Femur (tissue), 1 donor: ENCODE measurements at places on chromosomes 16 and 17.
A peak's percentile ranks its signal among the peaks of the same experiment; 100 is the strongest.

GRCh38 chr17:34146440-34147043 lies 108.5 kb upstream of the CCL2 start:
- DNase-seq, result peak; percentile 25

DNA sequence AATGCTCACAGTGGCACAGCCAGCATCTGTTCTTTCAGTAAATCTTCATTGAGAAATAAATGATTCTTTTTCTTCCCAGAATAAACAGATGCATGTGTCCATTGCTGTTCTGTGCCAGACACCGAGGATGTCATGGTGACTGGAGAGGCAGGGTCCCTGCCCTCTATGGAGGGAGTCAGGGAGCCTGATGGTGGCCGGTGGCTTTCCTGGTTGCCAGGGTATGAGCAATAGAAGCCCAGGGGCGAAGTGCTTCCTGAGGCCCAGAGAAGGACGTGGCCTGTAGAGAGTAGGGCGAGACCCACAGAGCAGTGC lies 29.9 kb upstream of the NUDT16L1 start:
- no peak for DNase-seq

GRCh38 chr16:81220349-81220748 lies 18.1 kb upstream of the BCO1 start:
- DNase-seq, result no peak

GRCh38 chr16:55690841-55691240 lies 35.1 kb downstream of the SLC6A2 start:
- DNase-seq, result no peak

GRCh38 chr17:44827863-44828262 lies 2.2 kb downstream of the GJC1 start:
- DNase-seq, result no peak

- no peak for DNase-seq
These were observed 26.7 kb downstream of the METRNL start for GRCh38 chr17:83106056-83106588.

DNA sequence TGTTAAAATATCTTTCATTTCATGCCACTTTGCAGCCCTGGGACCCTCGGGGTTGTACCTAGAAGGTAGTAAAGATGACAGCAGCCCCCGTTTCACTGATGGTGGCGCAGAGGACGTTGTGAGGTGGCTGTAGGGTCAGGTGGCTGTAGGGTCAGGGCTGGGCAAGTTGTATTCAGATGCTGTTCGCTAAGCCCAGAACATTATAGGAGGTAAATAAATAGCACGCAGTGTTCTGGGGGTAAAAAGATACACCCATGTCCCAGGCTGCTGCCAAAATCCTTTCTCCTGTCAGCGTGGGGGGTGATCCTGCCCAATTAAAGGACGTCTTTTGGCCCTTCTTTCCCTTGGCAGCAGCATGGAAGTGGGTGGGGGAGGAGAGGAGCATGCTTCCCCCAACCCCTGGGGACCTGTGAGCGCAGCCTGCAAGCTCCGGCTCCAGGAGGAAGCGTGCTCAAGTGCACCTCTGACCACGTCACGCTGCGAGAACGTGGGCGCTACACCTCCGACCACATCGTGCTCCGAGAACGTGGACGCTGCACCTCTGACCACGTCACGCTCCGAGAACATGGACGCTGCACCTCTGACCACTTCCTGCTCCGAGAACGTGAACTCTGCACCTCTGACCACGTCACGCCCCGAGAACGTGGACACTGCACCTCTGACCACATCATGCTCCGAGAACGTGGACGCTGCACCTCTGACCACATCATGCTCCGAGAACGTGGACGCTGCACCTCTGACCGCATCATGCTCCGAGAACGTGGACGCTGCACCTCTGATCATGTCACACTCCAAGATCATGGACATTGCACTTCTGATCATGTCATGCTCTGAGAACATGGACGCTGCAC lies 182.1 kb downstream of the RPTOR start:
- DNase-seq, result no peak

GRCh38 chr17:78133179-78133951 lies 2.8 kb downstream of the TMC8 start:
- no peak for DNase-seq

DNA sequence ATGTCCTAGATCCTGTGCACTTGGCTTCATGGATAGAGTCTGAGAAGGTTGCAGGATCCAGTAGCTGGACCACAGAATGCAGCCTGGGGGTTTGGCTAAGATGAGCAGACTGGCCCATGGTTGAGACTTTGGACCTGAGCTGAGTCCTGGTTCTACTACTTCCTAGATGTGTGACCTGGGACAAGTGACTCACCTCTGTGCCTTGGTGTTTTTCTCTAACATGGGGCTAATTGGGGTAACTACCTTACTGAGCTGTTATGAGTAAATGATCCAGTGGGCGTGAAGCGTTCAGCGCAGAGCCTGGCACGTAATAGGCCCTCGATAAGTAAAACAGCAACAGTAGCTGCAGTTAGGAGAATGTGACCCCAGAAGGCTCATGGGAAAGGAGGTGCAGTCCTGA lies 38.8 kb downstream of the SNX20 start:
- no peak for DNase-seq

GRCh38 chr17:59688496-59688895 lies 18.7 kb downstream of the PTRH2 start:
- no peak for DNase-seq

DNA sequence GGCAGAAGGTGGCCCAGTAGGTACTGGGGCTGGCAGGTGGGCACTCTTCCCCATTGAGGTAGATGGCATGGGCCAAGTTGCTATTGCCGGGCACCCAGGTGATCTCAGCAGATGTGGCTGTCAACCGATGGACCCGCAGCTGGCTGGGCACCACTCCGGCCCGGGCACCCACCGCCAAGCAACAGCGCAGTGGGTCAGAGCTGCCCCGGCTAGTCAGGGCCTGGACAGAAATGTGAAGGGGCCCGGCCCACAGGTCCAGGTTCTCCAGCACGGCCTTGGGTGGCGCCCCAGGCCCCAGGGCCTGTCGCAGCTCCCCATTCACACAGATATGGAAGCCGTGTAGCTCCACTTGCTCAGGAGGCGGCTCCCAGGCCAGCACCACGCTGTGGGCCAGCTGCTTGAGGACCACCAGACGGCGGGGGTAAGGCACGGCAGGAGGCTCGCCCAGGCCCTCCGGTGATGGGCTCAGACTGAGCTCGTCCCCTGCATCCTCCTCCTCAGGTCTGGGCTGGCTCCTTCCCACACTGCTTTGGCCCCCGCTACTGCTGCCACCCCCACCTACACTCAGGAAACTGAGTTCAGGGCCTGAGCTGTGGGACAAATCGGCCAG lies 16.5 kb downstream of the TSPOAP1 start:
- DNase-seq, result peak; percentile 13

DNA sequence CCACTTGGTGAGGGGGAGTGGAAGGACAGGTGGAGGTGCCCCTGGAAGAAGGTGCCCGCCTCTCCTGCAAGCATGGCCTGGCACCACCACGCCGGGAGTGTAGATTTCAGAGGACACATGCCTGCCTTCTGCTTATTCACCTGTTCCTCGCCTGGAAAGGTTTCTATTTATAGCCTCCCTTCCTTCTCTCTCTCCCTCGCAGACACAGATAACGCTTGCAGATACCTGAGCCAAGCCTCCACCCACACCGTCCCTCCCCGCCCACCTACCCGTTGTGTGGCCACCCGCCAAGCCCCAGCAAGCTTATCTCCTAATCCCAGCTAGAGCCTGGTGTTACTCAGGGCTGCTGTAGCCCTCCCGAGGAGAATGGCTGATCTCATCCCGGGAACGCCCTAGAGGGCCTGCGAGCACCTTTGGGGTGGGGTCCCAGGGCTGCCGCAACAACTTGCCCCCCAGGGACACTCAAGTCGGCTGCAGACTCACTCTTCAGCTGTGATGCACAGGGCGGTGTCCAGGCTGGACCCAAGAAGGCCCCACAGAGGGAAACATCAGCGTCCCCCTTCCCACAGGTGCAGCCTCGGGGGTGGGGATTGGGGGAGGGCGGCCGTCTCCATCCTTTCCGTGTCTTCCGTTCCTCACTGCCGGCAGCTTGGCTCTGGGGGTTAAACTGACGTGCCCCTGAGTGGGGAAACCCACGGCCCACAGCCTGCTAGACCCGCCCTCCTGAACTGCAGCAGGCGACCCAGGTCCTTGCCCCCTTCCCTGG lies 1.9 kb upstream of the SNAI3 start:
- no peak for DNase-seq

GRCh38 chr17:41544491-41544892 lies 16.4 kb upstream of the KRT19 start:
- no peak for DNase-seq

GRCh38 chr16:4771646-4772045 lies 4.7 kb upstream of the ZNF500 start:
- DNase-seq, result no peak

GRCh38 chr16:48064971-48065370 lies 90.8 kb downstream of the ABCC12 start:
- no peak for DNase-seq

DNA sequence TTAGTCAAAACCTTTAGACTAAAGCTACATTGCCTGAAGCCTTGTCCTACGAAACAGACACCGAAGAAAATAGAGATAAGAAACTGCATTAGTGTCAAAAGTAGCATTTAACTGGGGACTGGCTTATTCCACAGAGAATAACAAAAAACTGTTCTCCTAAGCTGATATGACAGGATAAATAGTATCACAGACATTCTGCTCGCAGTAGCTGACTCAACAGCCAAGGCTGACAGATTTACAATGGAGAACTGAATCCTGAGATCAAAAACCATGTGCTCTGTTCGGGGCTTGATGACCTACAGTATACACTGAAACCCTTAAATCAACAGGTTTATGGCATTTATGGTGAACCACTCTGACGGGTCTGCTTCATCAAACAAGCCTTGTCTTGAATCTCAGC lies 25.5 kb downstream of the ADAMTS18 start:
- no peak for DNase-seq

- no peak for DNase-seq
These were observed 78.9 kb downstream of the DNAH3 start for GRCh38 chr16:21071741-21072140.

DNA sequence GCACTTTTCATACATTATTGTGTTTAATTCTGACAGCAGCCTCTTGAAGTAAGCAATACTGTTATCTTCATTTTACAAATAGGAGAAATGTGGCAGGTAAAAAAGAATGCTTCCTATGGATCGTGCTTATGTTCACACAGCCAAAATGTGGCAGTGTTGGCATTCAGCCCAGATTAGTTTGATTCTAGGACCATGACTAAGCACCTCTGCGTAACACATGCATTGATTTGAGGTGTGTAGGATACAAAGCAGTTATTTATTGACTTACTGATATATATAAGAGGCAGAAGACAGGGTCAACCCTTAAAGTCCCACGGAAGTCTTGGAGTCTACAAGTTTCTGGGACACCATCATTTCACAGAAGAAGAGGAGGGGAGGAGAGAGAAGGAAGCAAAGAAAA lies 1144.4 kb upstream of the GOT2 start:
- DNase-seq, result no peak

GRCh38 chr17:21251337-21252010 lies 1.7 kb downstream of the NATD1 start:
- no peak for DNase-seq

DNA sequence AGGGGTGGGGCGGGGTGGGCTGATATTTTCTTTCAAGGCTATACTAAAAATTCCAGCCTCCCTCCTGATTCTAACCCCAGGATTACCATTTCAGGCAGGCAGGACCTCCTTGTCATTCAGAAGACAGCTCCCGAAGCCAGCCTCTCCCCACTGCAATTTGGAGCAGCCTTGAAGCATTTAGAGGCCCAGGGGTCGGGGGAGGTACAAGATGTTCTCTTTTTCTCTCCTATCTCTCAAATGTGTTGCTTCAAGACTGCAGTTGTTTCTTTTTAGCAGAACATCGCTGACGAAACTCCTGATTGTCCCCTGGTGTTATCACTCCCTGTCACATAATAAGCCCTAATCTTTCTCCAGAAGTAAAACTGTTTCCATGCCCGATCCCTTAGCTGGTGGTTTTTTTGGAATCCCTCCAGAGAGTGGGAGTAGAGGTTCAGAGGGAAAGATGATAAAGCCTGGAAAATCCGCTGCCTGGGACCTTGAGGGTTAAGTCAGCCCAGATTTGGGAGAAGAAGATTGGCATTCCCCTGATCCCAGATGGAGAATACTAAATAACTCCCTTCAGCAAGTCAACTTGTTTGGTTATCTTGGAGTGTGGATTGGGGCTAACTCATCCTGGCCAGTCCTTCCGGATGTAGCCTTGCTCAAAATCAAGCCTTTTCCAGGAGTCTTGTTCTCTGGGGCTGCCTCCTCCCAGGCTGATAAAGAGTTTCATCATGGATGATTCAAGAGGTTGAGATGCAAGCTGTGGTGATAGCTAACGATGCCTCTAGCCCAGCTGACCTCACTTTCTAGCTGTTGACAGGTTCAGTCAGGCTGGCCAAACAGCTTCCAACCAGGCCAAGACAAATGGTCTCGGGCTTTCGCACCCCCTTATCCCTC lies 71.3 kb downstream of the SOX9 start:
- no peak for DNase-seq
